ENCODE measurements at places on chromosomes 4 and X.

- DNase-seq, result no peak
Observed at GRCh38 chr4:19823781-19824180, 427.9 kb upstream of the SLIT2 start.

DNA sequence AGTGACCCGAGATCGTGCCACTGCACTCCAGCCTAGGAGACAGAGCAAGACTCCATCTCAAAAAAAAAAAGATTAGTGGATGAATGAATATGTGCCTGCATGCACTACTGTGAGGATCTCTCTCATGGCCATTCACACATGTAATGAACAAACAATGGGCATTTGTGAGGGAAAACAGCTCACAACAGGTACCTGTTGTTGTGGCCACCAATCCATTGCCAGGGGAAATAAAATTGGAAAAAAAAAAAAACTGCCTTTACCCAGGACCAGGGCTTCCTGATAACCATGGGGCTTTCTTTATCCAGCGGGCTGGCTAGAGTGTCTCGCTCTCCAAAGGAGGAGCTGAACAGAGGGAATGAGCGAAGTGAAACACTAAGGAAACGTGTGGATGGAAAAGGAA is 7.4 kb downstream of the SCD5 start:
- no peak for DNase-seq

- DNase-seq, result no peak
Observed at GRCh38 chr4:107131295-107131694, 95.2 kb upstream of the DKK2 start.

DNA sequence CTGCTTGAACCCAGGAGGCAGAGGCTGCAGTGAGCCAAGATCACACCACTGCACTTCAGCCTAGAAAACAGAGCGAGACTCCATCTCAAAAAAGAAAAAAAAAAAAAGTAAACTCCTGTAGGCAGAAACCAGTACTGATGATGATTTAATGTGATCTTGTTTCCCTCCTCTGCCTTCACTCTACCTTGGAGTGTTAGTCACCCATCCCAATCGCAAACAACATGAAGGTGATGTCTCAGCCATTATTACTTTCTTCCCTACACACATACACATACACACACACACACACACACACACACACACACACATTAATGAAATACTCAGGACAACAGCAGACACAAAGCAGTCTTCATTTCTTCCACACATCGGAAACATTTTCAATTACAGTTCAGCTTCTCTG is 15.6 kb downstream of the XKRX start:
- no peak for DNase-seq

GRCh38 chrX:2967998-2968909 is 38.1 kb upstream of the ARSH start:
- DNase-seq, result no peak

DNA sequence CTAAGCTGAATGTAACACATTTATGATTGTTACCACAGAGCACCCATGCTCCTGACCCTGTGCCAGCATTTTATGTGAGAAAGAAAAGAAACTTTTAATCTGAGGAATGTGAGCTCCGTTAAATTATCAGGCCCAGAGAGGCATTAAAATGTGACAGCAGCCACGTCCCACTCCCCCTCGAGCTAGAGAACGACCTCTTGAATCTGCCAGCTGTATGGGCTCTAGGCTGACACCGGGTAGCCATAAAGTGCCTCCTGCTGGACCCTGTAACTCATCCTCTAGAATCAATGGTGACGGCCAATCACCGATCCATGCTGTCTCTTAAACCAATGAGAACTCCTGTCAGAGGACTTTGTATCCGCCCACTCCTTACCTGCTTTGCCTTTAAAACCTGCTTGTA is 110.2 kb upstream of the ADRA2C start:
- no peak for DNase-seq

DNA sequence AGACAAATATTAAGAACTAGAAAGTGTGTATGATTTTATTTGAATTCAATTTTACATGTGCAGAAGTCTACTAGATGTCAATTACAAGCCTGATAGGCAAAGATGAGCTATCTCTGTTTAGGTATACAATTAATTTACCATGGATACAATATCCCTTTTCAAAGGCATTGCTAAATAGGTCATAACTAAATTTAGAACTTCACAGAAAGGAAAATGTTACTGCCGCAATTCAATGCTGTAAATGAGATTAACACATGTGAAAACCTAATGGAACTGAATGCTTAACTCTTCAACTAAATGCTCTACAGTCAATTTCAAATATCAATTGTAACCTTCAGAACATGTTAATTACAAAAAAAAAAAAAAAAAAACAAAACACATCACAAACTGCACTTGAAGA is 14.6 kb downstream of the RAP2C start:
- no peak for DNase-seq

GRCh38 chr4:148126825-148127224 is 315.4 kb downstream of the NR3C2 start:
- no peak for DNase-seq

- no peak for DNase-seq
Observed at GRCh38 chr4:185903205-185903604, 91.2 kb upstream of the SORBS2 start.
